ENCODE measurements at places on chromosomes 1 and 21.

DNA sequence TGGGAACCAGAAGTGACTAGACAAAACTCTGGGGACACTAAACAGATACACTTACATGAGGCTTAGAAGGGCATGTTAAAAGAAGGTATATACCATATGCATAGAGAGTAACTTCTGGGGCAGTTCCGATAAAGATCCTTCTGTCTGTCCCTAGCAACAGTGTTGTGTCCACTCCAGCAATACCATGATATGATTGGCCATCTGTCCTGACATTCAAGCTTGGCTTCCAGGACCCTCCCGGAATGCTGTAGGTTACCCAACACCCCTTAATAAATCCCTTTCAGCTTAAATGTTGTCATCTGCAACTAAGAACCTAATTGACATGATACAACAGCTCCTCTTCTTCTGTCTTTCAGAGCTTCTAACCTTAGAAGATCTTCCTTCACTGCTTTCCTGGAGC lies 307.7 kb downstream of the OMA1 start:
- DNase-seq = no peak

DNA sequence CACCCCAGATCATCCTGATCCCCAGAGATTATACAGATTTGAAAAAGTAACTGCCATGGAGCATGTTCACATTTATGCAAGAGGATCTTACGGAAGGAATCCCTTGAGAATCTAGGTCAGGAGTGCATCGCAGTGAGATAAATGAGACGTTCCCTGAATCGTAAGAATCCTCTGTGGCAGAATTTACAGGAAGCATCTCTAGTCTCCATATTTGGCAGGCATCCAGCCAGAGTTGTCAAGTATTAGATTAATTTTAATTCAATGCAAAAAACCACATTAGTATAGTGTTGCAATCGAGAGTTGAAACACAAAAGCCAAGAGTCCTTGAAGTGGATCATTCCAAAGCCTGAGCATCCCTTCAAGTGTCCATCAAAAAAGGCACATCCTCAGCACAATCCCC lies 100.8 kb downstream of the RRAGC start:
- no peak for DNase-seq

DNA sequence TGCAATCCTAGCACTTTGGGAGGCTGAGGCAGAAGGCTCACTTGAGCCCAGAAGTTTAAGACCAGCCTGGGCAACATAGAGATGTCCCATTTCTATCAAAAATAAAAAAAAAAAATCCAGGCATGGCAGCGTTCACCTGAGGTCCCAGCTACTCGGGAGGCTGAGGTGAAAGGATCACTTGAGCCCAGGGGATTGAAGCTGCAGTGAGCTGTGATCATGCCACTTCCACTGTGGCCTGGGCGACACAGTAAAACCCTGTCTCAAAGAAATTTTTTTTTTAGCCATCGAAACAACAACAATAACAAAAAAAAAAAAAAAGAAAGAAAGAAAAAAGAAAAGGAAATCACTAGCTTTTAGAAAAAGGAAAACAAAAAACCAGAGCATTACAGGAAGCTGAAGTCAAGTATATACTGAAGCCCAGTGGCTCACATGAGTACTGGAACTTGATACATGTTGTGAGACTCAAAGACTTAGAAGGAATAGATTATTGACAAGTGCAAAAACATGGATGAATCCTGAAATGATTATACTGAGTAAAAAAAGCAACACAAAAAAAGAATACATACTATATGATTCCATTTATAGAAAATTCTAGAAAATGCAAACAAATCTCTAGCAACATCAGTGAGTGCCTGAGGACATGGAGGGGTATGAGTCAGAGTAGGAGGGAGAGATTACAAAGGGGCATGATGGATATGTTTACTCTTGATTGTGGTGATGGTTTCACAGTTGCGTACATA lies 6.1 kb upstream of the RABGAP1L start:
- DNase-seq = no peak

DNA sequence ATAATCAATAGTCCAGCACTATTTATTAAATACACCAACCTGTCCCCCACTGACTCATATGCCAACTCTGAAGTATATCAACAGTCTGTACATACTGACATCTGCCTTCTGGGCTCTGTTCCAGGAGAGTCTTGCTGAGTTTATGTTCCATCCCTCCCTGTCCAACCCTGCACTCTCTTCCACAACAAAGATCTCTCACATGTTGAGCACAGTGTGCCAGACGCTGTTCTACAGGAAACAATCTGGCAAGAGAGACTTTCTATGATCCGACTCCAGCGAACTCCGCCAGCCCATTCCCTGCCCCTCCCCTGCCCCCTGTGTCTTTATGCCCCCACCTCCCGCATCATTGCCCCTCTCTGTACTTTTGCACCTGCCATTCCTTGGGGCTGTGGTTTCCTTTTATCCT lies 3.4 kb downstream of the LACTBL1 start:
- DNase-seq = no peak

GRCh38 chr1:14263225-14263624 lies 335.3 kb upstream of the KAZN start:
- no peak for DNase-seq

- DNase-seq = no peak
Observed at GRCh38 chr1:94316183-94316582, 78.8 kb upstream of the ARHGAP29 start.

DNA sequence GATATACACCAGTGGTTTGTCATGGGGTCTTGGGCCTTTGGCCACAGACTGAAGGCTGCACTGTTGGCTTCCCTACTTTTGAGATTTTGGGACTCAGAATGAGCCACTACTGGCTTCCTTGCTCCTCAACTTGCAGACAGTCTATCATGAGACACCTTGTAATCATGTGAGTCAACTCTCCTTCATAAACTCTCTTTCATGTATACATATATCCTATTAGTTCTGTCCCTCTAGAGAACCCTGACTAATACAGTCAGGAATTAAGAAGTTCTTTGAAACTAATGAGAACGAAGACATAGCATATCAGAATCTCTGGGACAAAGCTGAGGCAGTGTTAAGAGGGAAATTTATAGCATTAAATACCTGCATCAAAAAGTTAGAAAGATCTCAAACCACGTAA lies 110.8 kb downstream of the SLC5A9 start:
- DNase-seq = no peak

- DNase-seq = peak; percentile 8
Observed at GRCh38 chr1:29643838-29644440, 407.6 kb downstream of the PTPRU start.

- DNase-seq = no peak
Observed at GRCh38 chr1:58888833-58889232, 105.0 kb upstream of the JUN start.

DNA sequence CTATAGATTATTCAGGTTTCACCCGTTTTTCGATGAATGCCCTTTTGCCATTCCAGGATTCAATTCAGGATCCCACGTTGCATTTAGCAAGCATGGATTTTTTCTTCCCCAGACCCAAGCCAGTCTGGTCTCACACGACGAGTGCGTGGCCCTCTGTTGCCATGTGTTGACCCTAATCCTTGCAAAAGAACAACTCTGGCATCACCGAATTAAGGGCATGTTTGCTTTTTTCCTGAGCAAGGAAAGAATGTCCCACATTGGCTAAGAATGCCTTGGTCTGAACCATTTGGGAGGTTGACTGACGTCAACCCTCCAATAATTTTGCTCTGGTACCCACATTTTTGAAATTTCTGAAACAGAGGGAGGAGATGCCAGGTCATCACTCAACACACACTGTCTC lies 153.0 kb upstream of the WNT4 start:
- DNase-seq = no peak

GRCh38 chr1:27300341-27301051 lies 21.5 kb upstream of the TMEM222 start:
- peak; percentile 88 for DNase-seq
